Bone marrow (tissue), 2 donors: ENCODE measurements at places on chromosomes 5 and 9.
A peak's percentile ranks its signal among the peaks of the same experiment; 100 is the strongest.

DNA sequence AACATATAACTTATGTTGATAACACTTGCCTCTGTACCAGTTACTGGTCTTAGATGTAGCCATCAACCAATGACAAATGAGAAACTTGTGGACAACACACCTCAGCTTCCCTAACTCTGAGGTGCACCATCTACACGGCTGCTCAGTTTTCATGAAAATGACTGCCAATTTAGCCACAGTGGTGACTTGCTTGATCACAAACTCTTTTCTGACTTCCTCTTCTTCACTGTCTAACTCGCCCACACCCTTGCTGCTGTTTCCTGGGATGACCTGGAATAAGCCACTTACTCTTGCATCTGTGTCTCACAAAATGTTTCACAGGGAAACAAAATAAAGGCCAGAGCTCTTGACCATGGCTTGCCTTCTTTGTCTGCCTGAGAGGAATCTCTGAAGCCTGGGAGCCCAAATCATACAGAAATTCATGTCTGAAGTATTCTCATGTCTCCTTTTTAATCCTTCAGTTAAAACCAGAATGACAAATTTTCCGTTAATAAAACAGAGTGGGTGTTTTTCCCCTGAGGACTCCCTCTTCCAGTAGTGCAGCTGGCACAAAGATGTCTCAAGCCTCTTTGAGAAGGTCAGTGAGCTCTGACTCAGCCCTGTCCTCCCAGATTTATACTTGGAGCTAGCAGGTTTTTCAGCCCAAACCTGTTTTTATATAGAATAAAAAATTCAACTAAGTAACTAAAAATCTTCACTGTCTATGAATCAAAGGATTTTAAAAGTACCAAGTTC is 126.5 kb upstream of the PAM start:
- no peak for DNase-seq

DNA sequence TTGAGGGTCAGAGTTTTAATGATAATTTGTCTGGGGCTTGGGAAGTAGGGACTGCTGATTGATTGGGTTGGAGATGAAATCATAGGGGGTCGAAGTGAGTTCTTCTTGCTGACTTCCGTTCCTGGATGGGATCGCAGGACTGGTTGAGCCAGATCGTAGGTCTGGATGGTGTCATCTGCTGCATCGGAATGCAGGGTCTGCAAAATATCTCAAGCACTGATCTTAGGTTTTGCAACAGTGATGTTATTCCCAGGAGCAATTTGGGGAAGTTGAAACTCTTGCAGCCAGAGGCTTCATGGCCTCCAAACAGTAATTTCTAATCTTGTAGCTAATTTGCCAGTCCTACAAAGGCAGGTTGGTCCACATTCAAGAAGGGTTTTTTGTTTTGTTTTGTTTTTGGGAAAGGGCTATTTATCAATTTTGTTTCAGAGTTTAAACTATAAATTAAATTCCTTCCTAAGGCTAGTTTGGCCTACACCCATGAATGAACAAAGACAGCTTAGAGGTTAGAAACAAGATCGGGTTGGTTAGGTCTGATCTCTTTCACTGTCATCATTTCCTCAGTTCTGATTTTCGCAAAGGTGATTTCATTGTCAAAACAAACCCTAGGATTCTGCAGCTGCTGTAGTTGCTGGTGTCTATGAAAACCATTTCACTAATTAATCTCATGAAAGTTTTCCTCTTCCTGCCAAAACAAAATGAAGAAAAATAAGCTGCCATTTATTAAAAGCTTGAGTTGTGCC is 388.0 kb downstream of the TMEM232 start:
- DNase-seq = no peak

DNA sequence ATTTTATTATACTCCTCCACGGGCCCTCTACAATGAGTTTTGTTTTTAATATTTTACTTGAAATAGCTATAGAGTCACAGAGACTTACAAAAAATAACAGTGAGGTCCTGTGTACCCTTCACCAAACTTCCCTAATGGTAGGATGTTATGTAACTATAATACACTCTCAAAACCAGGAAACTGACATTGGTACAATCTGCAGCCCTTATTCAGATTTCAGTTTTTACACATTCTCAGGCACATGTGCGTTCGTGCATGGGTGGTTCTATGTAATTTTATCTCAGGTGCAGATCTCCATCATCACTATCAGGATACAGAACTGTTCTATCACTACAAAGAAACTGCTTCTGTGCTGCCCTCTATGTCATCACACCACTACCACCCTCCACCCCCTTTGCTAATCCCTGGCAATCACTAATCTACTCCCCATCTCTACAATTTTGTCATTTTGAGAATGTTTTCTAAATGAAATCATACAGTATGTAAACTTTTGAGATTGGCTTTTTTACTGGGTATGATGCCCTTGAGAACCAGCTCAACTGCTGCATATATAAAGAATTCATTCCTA is 16.4 kb downstream of the RAB14 start:
- no peak for DNase-seq

DNA sequence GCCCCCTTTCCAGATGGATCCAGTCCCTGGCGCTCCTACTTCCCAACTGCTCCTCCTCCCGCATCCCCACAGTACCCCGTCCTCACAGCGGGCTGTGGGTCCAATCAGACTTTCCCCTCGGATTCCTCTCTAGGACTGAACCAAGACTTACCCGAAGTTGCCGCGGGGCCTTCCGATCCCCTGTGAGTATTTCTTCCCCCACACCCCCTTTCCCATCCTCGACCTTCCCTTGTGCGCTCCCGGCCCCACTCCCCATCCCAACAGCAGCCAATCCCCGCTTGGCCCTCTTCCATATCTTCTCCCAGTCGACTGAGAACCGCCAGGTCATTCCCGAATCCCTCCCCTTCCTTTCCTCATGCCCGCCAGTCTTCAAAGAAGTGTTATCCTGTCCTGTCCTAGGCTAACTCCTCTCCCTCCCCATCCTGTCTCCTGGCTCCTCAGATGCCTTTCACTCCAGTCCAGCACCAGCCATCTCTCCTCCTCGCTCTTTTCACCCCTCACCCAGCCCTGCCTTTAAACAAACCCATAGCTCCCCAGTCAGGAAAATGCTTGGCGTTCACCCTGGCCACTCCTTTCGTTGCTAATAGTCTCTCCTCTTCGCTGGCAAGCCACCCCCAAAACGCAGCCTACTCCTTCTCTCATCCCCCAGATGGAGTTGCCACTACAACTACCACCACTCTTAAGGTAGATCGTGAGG is 646 bp downstream of the SWI5 start:
- DNase-seq = no peak

- DNase-seq = no peak
Measured at GRCh38 chr5:154352960-154353548, 92.7 kb upstream of the SAP30L start.

DNA sequence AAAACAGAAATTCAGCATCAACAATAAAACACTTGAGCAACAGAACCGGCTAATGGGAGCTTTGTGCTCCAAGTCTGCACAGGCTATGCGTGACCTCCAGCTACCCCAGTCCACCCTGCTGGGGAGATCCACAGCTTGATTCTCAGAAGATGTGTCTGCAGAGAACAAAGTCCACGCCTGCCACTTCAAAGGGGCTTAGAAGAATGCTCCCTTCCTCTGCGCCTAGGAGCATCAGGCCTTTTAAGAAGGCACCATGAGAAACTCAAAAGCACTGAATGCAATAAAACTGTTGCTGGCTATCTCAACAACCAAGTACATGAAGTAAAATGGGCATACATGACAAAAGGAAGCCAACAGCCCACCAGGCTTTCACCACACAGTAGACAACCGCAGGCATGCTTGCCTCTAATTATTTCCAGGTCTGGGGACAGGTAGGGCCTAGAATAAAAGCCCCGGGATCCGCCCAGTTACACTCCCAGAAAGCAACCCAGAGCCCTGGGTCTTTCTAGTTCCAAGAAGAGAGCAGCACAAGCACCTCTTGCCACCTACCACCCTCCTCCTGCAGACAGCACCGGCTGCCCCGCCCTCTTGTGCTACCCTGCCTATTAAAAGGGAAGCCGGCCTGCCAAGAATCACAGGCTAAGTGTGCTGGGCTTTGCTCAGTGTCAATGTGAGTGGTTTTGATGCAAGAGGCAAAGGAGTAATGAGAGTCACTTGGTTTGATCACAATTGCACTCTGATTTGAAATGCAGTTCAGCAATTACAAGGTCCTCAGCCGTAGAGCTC is 123.2 kb downstream of the SPOCK1 start:
- no peak for DNase-seq

DNA sequence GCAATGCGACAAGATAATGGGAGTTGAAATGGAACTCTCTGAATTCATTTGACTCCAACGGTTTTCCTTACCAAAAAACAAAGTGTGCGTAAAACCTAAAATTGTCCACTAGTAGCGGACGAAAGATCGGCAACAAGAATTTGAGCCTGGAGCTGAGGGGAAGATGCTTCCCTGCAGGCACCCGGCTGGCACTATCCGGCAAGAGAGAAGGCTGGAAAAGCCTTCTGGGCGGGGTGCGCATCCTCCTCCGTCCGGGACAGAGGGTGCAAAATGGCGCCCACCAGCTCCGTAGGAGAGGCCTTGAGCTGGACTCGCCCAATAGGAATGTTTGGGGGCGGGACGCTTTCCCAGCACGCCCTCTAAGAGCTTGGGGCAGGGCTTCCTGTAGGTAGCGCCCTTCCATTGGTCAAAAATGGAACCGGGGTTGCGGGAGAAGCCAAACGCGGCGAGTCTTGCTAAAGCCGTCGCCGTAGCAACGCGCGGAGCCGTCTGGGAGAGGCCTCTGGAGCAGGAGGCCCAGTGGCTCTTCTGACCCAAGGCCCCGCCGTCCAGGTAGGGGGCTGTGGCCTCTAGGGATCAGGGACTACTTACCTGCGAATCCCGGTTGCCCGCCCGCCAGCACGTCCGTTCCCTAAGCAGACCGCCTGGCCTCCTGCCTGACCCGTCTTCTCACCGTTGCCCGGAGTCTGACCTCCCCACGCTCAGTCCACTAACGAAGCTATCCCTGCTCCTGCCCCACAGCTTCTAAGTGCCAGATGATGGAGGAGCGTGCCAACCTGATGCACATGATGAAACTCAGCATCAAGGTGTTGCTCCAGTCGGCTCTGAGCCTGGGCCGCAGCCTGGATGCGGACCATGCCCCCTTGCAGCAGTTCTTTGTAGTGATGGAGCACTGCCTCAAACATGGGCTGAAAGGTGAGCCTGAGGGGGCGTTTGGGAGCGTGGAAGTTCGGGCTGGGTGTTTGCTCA is 9.2 kb downstream of the RUFY1 start:
- DNase-seq = no peak

DNA sequence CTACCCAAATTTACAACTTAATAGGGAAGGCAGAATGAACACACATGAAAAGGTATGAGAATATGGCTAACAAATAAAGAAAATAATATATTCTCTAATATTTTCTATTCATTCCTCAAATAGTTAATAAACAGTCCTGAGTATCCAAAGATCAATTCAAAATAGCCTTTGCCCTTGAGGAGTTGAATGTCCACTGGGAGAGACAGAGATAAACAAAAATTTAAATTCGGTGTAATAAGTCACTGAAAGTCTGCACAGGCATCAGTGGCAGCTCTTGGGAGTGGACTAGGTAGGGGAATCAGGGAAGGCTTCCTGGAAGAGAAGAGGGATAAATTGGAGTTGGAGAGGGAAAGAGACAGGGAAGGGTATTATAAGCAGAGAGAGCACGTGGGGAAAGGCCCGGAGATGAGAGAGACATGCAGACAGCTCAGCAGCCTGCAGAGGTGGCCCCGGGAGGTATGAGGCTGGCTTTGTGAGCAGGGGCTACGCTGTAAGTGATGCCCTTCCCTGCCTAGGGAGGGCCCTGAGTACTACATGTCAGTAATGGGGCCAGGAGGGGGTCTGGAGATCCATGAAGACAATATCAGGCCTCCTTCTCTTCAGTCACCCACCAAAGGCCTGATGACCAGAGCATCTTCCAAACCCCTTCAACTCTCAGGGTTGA is 137.1 kb downstream of the PDE8B start:
- DNase-seq = no peak

DNA sequence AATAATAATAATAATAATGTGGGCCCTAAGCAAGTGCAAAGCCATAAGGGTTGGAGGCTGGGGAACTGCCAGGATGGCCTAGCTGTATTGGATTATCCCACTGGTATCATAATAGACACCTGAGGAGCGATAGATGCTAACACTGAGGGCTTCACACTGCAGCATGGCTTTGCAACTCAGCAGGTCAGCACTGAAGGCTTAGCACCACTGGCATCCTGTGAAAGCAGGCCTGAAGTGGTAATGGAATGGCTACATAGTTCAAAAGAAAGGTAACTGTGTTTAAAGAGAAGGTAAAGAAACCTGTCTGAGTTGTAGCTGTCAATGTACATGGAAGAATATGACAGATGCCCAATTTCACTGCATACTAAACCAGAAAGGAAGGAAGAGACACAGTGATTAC is 359.0 kb downstream of the OSTF1 start:
- DNase-seq = no peak

GRCh38 chr5:159156426-159157238 is 52.7 kb downstream of the RNF145 start:
- DNase-seq = no peak

DNA sequence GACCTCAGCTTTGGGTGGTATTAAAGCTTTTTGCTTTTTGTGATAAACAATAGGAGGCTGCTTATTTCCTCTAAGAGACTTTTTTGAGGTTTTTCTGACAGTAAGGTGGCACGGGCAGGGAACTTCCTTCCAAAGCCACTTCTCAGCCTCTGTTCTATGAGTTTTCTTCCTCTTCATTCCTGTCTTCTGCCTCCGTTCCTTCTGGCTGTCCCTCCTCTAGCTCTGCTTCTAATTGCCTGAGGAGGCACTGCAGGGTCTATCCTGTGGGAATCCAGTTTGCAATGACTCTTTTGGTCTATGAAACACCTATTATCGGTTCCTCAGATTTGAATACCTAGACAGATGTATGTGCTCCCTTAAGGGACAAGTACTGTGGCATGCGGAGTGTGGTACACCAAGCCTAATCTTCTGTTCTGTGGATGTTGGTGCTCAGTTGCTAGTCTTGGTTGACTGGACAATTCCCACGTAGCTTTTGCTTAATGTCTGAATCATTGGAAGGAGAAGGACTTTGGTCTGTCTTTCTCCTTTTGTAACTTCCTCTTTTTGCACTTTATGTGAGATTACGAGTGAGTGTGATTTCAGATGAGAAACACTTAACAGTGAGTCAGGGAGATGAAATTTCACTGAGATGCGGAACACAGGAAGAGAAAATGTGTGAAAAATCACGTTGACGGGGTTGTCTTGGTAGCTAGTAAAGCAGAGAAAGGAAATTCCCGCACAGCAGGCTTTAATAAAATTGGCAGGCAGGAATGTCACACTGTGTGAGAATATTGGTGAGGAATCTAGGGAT is 305.2 kb downstream of the EFNA5 start:
- DNase-seq = peak; percentile 54

GRCh38 chr5:2393556-2393955 is 357.9 kb downstream of the IRX2 start:
- DNase-seq = no peak

GRCh38 chr5:73531356-73531755 is 33.1 kb downstream of the BTF3 start:
- no peak for DNase-seq
